ENCODE measurements at places on chromosomes 12 and 14. TPM values are rescaled to one million over a fixed set of nuclear protein-coding genes. Genes with fewer than 3 reads are reported as not detected.

- no peaks in the 10 kb centered on the region for H3K36me3 ChIP-seq
- DNase-seq, result no peak
- no peak overlapping the region for H3K27ac ChIP-seq
- peaks cover 7% of the 10 kb centered on the region for H3K4me1 ChIP-seq
Observed at GRCh38 chr14:88324930-88325329, 1.9 kb upstream of the KCNK10 start.

GRCh38 chr14:99156090-99156425, 115.9 kb downstream of the BCL11B start:
- H3K4me1 ChIP-seq, result no peaks in the 10 kb centered on the region
- no peak overlapping the region for H3K4me3 ChIP-seq
- H3K27me3 ChIP-seq, result no peaks in the 10 kb centered on the region
- no peaks in the 10 kb centered on the region for H3K36me3 ChIP-seq

GRCh38 chr12:132872975-132873421, 14.4 kb downstream of the CHFR start:
- H3K4me3 ChIP-seq, result no peak overlapping the region
- H3K27ac ChIP-seq, result no peak overlapping the region
- H3K36me3 ChIP-seq, result peaks cover 78% of the 10 kb centered on the region
- no peak for DNase-seq

DNA sequence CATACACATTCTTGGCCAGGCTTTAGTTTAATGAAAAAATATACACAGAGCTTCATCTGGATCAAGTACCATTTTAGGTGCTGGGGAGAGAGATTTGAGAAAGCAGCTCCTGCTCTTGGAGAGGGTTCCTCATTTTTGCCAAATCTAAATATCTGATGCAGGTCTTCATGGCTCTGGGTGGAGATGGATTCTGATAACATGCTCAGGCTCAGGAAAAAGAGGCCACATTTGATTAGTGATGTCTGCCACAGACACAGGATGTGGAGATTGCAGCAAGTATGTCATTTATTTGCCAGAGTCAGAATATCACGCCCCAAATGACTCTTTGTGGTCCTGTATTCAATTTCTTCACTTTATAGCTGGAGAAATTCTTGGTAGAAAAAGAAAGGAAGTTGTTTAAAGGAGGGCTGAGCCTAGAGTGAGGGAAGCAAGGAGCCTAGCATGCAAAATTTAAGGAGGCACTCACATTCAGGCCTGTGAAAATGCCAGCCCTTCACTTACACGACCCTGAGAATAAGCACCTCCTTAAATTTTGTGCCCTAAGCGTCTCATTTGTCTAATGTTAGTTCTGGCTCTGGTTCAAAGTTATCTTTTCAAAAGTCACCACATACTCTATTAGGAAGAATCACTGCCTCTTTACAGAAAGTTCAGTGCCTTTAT, 492.9 kb upstream of the TBX3 start:
- no peak overlapping the region for H3K4me3 ChIP-seq
- no peaks in the 10 kb centered on the region for H3K27me3 ChIP-seq
- H3K27ac ChIP-seq, result no peak overlapping the region

DNA sequence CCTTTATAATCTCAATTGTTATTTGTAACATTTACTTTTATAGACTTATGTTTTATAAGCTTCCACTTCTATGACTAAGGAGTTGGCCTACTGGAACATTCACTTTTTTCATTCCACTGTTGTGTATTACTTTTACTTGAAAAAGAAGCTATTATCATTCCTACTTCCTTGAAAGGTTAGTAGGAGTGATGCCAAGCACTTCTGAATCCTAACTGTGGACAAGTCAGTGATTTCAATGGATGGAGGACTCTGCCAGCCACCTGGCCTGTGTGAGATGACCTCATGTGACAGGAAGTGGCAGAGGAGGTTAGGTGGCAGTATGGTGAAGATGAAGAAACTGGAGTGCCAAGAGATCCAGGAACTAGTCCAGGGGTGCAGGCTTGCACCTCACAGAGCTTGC, 46.0 kb downstream of the TECPR2 start:
- H3K27me3 ChIP-seq, result no peaks in the 10 kb centered on the region
- H3K27ac ChIP-seq, result no peak overlapping the region
- H3K4me1 ChIP-seq, result no peaks in the 10 kb centered on the region
- H3K36me3 ChIP-seq, result peaks cover 18% of the 10 kb centered on the region

TRPV4 gene
- total RNA-seq, result not detected

RASSF3 gene
- 90.9 TPM for total RNA-seq

OAS2 gene
- 51.9 TPM for total RNA-seq

All from activated B cell treated with CpG ODN at 0.5 μM for 24 hours (primary cell).